ENCODE measurements at places on chromosomes 11 and 22.

GRCh38 chr11:131614631-131615030 lies 244.2 kb downstream of the NTM start:
- DNase-seq, result no peak

- peak; percentile 24 for DNase-seq
These were observed 14.9 kb upstream of the FXYD2 start for GRCh38 chr11:117839380-117839881.

DNA sequence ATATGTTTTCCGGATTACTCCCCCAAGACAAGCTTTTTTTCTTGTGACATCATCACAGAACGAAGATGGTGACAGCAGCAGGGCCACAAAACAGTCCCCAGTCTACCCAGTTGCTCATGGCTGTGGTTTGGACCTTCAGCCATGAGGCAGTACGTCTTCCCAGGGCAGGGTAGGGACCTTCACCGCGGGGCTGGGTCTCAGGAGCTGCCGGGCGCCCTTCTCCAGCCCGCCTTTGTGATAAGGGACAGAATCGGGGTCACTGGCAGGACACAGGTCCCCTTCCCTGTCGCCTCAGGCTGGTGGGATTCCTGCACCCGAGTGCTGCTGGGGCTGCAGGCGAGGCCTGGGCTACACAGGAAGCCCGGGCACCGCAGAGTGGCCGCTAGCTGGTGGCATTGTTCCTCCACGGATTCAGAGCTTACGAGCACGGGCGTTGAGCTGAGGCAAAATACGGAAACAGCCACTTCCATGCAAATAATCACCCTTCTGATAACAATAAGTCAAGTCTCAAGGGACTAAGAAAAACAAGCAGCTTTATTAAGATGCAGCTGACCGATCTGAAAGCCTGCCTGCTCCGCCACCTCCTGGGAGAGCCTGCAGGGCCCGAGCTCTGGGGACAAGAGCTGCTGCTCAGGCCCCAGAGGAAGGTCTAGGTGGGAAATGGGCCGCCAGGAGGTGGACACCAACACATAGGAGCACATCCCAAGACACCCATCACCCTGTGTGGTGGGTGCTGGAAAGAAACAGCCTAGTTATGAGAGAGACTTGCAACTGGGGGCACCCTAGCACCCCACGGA lies 12.3 kb downstream of the TBX1 start:
- DNase-seq, result no peak

GRCh38 chr11:4466131-4466870 lies 16.1 kb upstream of the OR52K1 start:
- no peak for DNase-seq
